ENCODE measurements at places on chromosomes 6 and 20. TPM values are rescaled to one million over a fixed set of nuclear protein-coding genes. Genes with fewer than 3 reads are reported as not detected.

The GATA5 gene
- 1.7 TPM for total RNA-seq

DNA sequence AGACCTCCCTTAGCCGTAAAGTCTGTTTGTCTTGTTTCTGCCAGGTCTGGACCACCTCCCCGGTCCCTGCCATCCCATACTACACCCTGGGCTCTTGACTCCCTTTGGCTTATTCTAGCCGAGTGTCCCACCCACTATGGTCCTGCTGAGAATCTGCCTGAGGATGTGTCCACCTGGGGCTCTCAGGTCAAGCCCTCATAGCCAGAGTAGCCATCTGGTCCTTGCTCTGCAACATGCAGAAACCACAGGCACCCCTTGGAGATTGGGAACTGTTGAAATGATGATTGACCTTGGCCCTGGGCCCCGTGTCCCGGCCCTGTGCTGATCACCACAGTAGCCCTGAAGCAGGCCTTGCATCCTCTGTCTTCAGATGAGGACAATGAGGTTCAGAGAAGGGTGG is 44.0 kb downstream of the VSTM2L start:
- no peak for DNase-seq

GRCh38 chr20:6115221-6115895 is 7.5 kb downstream of the FERMT1 start:
- DNase-seq, result no peak

The FHL5 gene
- total RNA-seq, result 6.8 TPM

DNA sequence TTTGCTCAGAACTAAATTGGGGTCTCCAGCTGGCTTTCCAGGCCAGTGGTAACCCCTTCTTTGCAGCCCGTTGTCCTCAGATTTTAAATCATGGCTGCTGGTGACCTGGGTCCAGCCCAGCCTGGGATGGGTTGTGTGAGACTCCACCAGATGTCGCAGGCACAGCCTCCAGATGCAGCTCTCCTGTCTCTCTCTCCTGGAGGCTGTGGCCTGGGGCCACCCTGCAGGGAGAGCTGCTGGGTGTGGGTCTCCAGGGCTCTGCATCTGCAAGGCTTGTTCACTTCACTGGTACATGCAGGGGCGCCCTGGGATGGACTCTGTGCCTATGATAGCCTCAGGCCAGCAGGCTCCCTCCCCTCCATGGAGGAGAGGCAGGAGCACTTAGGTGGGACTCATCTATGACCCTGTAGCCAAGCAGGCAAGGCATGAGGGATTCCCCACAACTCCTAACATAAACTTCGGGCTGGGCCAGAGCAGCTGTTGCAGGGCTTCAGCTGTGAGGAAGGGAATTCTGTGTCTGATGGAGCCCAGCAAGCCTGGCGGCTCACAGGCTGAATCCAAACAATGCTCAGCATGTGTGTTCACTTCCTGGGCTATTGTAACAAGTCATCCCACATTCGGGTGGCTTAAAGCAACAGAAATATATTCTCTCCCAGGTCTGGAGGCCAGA is 94.7 kb upstream of the NXT1 start:
- no peak for DNase-seq

DNA sequence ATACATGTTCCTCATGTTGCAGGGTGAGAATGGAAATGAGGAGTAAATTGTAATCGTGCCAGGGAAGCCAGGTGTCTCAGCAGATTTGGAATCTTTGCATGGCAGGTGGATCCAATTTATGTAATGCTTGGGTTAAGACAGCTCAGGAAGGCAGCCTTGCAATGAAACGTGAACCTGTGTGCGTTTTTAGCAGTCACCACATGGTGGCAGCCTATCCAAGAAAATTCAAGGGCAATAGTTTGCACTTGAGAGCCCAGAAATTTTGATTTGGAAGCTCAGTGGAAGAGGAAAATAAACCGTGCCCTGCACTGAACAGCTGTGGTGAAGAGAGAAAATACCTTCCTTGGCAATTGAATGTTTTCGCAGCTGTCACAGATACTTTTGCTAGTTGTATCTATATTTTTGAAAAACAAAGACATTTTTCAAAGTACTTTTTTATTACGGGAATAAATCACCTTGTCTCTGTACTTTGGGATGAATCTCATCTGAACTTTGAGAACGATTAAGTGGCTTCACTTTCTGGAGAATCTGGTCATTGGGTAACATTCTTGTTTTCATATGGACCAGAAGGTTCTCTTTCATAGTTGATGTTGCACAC is 26.5 kb downstream of the MTHFD1L start:
- DNase-seq, result no peak

The PSORS1C2 gene
- total RNA-seq, result not detected

GRCh38 chr20:1215386-1216170 is 10.3 kb upstream of the RAD21L1 start:
- no peak for DNase-seq

DNA sequence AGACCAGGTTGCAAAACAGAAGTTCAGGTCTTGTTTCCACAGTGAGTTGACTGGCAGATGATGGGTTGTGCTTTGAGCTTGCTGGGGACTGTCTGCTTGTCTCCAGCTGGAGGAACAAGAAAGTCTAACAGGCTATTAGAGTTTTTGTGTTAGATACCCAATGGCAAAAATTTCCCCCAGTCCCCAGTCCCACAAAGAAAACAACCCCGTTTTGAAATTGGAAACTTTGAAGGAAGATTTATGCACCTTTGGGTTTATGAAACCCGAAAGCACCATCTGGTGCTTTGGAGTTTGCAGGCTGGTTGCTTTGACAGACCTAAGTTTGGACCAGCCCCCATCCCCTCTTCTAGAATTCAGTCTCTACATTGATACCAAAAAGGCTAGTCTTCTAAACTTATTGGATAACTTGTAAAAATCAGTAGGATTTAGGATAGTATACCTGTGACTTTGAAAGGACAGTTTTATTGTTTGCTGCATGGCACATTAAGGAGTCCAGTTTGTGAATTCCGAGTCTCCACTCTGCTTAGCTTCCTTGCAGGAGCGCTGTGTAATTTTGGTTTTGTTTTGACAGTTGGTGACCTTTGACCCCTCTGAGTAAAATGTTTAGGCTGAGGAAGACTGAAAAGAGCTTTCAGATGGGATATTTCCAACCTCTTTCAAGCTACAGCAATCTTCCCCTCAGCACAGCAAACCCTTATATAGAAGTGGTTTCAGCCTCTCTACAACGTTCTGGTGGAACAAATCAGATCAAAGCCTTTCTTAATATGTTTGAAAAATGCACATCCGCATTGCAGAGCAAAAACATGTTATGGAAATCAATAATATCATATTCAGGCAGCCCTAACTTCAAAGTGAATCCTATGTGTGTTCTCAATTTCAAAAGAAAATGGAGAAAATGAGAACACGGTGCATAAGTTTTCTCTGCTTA is 25.5 kb upstream of the PRL start:
- DNase-seq, result no peak

The RAET1G gene
- total RNA-seq, result 0.22 TPM

DNA sequence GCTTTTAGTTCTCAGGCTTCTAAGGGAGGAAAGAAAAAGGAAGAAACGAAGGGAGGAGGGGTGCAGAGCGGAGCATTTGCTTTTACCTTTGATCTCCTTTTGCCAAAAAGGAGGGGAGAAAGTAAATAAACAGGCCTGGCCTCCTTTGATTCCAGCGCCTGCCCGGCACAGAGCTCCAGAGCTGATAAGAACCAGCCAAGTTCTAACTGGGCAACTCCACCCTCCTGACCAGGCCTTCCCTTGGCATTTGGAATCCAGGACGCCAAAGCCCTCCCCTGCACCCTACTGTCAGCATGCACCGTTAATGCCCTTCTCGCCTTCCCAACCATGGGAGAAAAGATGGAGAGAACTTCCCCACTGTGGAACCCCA is 120.8 kb upstream of the PTPN1 start:
- DNase-seq, result no peak
